ENCODE measurements at places on chromosomes 5 and 9.

DNA sequence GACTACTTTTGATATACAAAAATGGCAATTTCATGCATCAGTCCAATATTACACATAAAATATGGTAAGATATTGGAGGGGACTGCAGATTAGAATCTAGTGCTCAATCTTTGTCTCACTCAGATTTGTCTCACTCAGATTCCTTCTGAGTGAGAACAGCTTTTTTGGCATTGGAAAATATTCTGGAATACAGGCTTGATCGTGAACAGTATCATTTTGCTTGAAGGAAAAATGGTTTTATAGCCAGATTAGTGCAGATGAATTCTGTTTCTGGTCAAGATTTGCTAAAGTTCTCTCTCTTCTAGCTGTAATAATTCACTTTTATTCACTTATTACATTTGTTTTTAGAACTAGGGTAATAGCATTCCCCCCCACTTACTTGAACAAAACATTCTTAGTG, 51.2 kb downstream of the MAN2A1 start:
- no peak for DNase-seq

GRCh38 chr5:157610990-157611389, 35.4 kb upstream of the ADAM19 start:
- DNase-seq, result no peak

DNA sequence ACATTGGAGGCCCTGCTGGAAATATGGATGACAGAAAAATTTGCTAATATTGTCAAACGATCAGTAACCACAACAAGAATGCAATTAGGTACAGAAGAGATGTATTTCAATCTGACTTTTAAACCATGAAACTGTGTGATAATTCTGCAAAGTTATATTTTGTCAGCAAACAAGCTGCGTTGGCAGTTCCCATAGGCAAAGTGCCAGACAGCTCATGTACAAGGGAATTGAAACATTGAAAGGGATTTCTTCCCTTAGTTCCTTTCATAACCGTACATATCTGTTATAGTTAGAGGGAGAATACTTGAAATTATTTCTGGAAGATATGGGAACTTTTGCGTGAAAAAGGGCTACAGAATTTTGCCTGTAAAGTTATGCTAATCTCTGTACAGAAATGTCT, 419.4 kb upstream of the PTGER4 start:
- DNase-seq, result no peak

DNA sequence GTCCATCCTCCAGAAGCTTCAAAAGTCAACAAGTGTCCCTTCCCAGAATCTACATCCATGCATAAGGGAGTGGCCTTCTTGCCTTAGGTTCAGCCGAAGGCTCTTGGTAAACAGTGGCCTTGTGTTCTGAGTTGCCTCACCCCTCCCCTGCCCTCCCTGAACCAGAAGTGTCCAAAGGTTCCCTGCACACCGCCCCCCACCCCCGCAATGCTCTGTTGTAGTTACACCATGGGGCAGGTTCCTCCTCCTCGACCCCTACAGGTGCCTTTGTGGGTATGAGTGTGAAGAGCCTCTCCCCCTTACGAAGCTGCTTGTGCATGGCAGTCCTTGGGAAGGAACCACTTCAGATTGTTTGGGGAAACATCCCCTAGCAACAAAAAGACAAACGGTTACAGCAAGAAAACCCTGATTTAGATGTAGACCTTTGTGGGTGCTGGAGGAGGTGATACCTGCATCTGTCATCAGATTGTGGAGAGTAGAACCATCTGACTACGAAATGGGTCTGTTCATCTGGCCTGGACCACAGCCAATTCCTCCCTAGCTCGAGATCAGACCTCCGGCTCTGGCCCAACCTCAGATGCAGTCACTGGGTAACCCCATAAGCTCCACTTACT, 7.1 kb downstream of the SPACA9 start:
- DNase-seq, result no peak

DNA sequence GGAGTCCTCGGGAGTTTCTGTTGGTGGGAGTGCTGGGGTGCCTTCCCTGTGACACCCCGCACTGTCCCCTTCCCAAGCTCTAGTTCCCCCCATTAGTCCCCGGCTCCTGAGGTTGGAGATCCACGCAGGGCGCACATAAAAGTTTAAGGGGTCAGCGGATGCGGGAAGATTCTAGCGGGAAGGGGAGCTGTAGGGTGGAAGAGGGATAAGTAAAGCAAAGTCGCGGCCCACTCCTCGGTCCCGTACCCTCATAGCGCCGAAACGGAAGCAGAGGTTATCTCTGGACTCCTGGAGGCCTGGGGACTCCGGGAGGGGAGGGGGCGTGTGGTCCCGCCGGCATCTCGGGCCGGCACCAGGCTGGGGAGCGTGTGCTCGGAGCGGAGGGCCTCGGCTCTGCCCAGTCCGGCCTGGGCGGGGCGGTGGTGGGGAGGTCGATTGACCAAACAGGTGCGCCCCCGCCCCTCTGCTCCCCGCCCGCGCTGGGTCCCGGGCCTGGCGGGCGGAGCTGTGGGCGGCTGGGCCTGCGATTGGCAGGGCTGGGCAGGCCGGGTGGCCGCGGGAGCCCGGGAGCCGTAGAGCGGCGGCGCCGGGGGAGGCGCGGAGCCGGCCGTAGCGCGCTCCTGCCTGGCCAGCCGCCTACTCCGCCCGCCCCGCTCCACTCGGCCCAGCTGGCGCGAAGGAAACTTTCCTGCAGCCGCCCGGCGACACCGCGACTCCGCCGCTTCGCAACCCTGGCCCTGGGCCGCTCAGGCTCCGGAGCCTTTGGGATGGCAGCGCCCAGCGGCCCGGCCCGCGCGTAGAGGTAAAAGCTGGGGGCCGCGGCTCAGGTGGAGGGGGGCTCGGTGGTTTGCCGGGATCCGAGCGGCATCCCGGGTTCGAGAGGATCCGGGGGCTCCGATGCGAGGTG, 52.2 kb upstream of the DAB2IP start:
- DNase-seq, result no peak

DNA sequence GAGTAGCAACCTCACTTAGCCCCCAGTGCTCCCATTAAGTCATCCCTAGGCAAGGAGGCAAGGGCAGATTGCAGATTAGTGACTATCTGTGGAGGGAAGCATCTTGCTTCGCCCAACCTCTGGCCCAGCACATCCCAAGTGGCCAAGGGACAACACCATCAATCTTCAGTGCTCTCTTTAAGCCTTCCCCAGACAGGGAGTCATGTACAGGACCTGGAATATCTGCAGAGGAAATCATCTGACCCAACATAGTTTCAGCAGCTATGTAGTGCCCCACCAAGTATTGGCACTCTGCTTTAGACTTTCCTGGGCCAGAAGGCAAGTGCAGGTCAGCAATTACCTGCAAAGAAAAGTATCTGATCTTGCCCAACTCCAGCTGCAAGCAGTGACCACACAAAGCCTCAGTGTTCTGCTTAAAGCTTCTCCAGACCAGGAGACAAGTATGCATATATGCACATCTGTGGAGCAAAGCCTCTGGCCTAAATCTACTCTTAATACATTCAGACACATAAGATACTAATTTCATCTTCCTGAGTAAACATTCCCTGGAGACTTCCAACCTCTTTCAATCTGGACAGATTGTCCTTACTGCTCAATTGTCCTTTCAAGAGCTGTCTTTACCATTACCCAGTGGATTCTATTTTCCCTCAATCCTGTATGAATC, 224.8 kb upstream of the VLDLR start:
- no peak for DNase-seq

GRCh38 chr9:72538921-72539702, 17.7 kb downstream of the TMC1 start:
- DNase-seq, result no peak

GRCh38 chr5:131883984-131884383, 61.5 kb downstream of the MEIKIN start:
- DNase-seq, result no peak

DNA sequence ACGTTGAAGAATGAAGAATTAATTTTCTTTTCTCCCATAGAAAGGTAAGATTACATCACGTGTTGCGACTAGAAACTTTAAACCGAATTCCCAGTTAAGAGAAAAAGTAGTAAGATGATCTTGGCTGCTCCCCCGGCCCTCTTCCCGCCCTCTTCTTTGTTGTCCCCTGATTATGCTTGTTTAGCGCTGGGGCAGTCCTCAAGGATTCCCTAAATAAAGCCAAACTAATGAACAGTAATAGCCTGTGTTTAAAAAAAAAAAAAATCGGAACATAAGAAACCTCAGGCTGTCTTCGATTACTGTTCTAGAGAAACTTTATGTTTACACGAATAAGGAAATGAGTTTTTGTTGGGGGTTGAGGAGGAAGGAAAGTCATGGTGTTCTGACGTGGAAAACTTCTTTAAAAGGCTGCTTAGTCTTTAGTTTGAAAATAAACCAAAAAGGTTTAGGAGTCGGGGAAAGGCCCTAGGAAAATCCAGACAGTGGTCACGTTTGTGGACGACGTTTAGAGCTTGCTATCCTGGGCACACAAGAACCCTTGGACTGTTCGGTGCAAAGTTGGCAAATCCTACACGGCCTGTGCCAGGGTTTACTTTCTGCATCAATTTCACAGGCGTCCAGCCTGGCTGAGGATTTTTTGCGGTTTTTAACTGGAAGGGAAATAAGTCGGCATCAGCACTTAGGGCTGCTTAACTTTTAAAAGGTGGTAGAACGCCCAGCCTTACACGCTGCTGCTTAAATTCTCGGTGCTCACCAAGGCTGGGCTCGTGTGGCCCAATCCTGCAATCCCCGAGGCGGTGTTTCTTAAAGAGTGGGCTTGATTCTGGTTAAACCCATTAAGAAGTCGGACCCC, 1.1 kb upstream of the MAT2B start:
- no peak for DNase-seq

DNA sequence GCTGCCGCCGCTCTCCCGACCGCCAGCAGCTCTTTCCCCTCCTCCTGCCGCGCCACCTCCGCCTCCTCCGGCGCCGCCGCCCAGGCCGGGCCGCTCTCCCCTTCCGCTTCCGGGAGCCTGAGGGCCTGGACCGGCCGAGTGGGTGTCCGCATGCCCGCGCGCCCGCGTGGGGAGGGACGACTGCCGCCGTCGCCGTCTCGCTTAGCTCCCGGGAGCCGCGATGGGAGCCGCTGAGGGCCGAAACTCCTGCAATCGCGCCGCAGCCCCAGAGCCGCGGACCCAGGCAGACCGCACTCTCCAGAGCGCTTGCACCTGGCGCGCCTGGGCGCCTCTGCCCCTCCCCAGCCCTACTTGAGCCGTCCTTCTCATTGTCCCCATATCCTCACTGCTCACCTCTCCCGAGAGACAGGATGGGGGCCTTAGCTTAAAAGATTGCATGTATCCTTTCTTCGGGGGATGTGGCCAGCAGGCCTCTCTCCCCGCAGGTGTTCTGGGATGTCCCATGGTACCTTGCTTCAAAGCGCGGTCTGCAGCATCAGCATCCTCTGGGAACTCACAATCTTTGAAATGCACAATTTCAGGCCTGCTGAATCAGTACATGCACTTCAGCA, at the start of gene ZDHHC21:
Gene ZDHHC21 (minus strand): TSS at position 182 of the 611 bp plus-strand sequence. CDS start 19,092 bp downstream, outside the sequence.
- DNase-seq, result peak; percentile 29

GRCh38 chr5:4097199-4097598, 501.6 kb downstream of the IRX1 start:
- DNase-seq, result no peak

DNA sequence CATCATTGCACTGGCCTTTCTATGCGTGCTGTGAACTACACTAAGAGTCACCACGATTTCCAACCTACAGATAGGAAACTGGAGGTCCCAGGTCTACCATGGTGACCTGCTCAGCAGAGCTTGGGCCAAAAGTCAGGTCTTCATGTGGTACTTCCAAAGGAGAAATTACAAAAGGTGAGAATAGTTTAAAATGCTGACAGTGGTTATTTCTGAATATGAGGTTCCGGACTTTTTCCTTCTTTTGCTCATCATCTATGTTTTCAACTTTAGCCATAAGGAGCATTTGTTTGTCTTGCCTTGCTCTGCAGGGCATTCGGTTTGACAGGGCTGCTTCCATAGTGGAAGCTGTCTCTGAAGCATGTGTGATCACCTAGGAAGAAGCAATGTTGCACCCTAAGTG, 282.1 kb upstream of the IRX1 start:
- no peak for DNase-seq

DNA sequence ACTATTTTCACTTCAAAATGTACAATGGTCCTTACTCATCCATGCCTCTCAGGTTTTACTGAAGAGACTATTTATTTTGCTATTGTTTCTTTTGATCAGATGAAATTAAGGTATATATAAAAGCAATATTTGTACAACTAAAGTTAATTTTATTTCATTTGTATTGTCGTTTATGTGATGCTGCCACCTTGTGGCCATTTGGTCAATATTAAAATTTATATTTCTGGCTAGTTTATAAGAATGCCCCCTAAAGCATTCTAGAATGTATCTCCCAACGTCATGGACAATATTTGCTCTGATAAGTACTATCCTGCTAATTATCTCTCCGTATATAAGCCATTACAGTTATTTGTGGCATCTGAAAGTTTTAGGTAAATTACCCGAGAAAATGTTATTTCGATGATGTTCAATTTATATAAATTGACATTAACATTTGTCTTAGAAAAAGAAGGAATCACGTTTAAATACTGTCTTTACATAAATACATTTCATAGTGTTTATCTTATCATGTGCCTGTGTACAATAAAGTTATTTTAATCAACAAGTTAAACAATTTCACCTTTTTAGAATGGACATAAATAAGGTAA, 680.0 kb downstream of the TAF11L14 start:
- no peak for DNase-seq

GRCh38 chr9:137634016-137634415, 15.2 kb downstream of the EHMT1 start:
- DNase-seq, result no peak

DNA sequence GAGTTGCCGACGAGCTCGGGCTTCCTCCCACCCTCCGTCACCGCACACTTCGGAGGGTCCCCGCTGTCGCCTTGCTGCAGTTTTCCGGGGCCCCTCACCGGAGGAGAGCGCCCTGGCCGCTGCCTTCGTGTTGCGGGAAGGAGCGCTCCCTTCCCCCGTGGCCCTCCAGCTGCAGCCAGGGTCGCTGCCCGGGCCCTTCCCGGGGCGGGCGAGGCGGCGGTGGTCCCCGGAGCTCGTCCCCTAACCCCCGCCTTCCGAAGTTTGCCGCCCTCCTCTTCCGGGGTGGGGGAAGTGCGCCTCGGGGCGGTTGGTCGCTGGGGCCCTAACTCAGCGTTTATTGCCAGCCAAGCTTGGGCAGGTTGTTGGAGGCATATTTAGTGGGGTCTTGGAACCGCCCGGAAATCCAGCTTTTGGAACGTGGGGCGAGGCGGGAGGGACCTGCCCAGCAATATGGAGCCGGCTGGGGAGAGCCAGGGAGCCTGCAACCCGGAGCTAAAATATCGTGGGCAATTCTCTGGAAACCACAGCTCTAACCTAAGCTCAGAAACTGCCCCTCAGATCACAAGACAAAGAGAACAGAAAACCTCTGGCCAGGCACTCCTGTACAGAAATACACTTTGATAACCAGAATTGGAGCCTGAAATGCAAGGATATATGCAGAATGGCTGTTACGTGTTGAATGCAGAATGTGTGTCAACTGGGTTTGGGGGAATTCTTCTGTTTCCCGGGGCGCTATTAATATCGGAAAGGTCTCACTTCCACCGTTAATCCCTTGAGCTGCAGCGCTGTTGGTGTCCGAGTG, 890 bp downstream of the PIK3R1 start:
- peak; percentile 27 for DNase-seq

DNA sequence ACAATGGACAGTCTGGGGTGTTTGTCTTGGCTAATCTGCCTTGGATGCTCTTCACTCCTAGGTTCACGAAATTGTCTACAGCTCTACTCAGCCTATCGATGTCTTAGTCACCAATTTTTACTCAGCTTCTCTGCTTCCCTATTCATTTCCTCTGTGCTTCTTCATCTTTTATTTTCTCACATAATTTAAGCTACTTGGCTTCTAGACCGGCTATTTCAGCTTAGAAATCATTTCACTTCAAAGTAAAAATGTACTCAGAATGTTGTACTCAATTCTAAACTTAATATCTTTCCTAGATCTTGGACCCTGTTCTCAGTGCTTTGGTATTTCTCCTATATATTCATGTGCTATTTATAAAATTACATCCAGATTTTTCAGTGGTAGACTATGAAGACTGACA, 430.0 kb upstream of the FTMT start:
- no peak for DNase-seq
